ENCODE measurements at places on chromosomes 1 and 21.

- no peak overlapping the region for H3K27ac ChIP-seq
- peaks cover 13% of the 10 kb centered on the region for H3K27me3 ChIP-seq
- DNase-seq, result no peak
- H3K4me1 ChIP-seq, result no peaks in the 10 kb centered on the region
- H3K4me3 ChIP-seq, result no peak overlapping the region
Measured at GRCh38 chr1:65176056-65176450, 28.1 kb downstream of the AK4 start.

GRCh38 chr1:211326528-211327345 is at the start of gene TRAF5:
Gene TRAF5, plus strand, starts transcription at chr1:211326833. Its CDS starts 26,407 bp downstream, at chr1:211353240.
- peak within 1 kb of the TSS; percentile 98 for H3K27ac ChIP-seq
- H3K4me1 ChIP-seq, result peaks cover 54% of the 10 kb centered on the region
- peak within 1 kb of the TSS; percentile 91 for H3K4me3 ChIP-seq
- peak; percentile 83 for DNase-seq
- no peaks in the 10 kb centered on the region for H3K36me3 ChIP-seq

GRCh38 chr1:42130061-42130660 is 23.0 kb upstream of the GUCA2B start:
- H3K36me3 ChIP-seq, result no peaks in the 10 kb centered on the region
- H3K4me1 ChIP-seq, result no peaks in the 10 kb centered on the region
- no peak for DNase-seq
- no peak overlapping the region for H3K4me3 ChIP-seq
- H3K27ac ChIP-seq, result no peak overlapping the region

DNA sequence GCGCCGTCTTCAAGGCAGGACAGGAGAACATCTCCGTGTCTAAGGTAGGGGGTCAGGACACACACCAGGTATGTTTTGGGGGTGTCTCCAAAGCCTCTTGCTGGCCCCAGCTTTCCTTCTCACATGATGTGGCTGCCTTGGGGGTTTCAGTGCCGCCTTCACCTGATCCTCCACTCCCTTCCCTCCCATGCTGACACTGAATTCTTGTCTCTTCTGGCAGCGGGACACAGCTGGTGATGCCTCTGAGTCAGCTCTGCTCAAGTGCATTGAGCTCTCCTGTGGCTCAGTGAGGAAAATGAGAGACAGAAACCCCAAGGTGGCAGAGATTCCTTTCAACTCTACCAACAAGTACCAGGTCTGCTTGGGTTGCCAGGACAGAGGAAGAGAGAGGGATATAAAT is 13.5 kb downstream of the ATP1A2 start:
- no peaks in the 10 kb centered on the region for H3K36me3 ChIP-seq
- H3K4me3 ChIP-seq, result no peak overlapping the region
- no peak overlapping the region for H3K27ac ChIP-seq
- no peaks in the 10 kb centered on the region for H3K4me1 ChIP-seq

GRCh38 chr1:47785561-47786271 is 211.5 kb downstream of the TRABD2B start:
- no peaks in the 10 kb centered on the region for H3K36me3 ChIP-seq
- H3K27ac ChIP-seq, result no peak overlapping the region
- H3K27me3 ChIP-seq, result peaks cover 23% of the 10 kb centered on the region
- H3K4me1 ChIP-seq, result no peaks in the 10 kb centered on the region

Measured in natural killer cell treated with Interleukin-12 subunit alpha and Interleukin-12 subunit beta and Interleukin-15 and Interleukin-18, amount 100 ng/mL, for 72 hours (primary cell).